Activated T-cell treated with anti-CD3 and anti-CD28 coated beads for 1 hour (primary cell): ENCODE measurements at places on chromosomes 5 and 9.

DNA sequence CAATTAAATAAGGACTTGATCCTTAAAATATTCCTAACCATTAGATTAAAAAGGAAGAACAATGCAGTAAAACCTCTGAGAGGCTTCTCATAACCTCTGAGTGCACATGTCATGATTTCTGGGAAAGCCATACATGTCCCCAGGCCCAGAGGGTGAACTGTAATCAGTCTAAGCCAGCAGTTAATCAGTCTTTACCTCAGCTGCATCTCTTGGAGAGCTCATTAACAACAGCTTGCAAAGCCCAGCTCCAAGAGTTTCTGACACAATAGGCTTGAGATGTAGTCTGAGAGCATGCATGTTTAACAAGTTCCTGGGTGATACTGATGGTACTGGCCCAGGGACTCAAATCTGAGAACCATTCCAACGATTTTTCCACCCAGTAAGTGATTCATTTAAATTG lies 392.1 kb downstream of the DNAH5 start:
- no peak for DNase-seq

- no peak for DNase-seq
These were observed 235.5 kb upstream of the ZNF608 start for GRCh38 chr5:124981901-124982300.

- no peak for DNase-seq
These were observed 88.0 kb downstream of the ADAMTS2 start for GRCh38 chr5:179257176-179257682.

- no peak for DNase-seq
These were observed 5.8 kb downstream of the PSMB7 start for GRCh38 chr9:124409410-124409809.

DNA sequence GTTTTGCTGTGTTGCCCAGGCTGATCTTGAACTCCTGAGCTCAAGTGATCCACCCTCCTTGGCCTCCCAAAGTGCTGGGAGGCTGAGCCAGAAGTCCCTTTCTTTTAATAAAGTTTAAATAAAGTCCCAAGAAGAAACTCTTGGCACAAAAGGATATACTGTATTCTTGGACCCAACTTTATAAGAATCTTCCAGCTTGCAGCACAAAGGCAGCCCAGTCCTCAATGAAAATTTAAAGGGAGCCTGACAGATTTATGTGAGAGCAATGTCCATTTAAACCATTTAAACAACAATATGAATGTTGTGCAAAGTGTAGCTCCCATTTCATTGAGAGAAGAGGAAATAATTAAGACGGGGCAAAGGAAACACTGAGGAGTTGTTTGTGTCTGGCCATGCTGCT lies 217.0 kb downstream of the DOCK8 start:
- no peak for DNase-seq

DNA sequence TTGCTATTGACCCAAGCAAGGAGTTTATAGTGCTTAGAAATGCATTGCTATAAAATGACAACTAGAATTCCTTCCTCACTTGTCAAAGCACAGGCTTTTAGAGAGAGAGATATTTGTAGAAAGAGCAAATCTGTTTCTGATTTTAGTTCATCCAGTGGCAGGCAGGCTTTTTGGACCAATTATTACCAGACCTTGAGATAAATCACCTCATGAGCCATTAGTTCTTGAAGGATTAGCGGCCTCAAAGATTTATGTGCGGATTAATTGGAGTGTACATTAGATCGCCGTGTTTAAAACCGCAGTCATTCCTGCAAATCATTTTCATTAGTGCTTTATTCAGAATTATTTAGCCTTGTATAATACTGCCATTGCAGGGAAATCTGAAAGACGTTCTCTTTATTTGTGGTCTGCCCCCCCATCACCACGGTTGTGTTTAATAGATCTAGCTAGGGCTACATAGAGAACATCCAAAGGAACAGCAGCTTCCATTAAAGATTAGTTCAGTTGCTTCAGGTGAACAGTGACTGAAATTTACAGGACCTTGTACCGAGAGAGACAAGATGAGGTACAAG lies 28.8 kb upstream of the TJP2 start:
- DNase-seq, result no peak

GRCh38 chr9:108642871-108643270 lies 212.9 kb downstream of the ACTL7B start:
- no peak for DNase-seq

GRCh38 chr5:146825033-146825432 lies 53.5 kb downstream of the PPP2R2B start:
- no peak for DNase-seq

GRCh38 chr5:5736007-5736406 lies 313.5 kb downstream of the ICE1 start:
- no peak for DNase-seq

DNA sequence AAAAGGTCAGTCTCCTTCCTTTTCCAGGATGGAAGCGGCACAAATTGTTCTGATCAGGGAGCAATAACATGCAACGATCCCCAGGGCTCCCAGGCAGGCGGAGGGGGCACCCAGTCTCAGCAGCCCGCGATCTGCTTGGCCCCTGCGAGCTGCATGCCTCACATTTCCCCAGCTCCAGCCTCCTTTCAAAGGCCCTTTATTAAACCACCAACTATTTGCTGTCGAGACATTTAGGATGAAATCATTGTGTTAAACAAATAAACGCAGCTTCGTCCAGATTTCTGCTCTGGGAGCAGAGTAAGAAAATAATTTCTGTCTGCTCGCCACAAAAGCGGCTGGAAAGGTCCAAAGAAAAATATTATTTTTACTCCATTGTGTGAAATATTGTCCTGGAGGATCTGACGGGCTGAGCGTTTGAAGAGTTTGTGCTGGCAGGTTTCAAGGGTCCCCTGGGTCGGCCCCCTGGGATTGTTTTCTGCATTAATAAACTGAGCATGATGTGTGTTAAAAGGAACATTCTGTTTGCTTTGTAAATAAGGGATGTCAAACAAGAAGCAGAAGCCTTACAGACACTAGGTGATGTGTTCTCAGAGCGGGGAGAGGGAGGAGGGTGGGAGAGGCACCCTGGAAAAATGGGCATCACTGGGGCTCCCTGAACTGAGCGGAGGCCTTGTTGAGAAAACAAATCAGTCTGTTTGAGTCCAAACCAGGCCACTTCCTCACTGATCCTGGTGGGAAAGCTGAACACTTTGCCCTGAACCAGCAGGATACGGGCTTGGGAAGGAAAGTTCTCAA lies 110.1 kb downstream of the FOXD1 start:
- DNase-seq, result no peak

- DNase-seq, result no peak
These were observed 159.4 kb upstream of the PITX1 start for GRCh38 chr5:135193213-135194125.

GRCh38 chr9:107224252-107224651 lies 58.8 kb upstream of the RAD23B start:
- no peak for DNase-seq
